SIG-M5 (cell line): ENCODE measurements at places on chromosomes 1 and 21.

- no peak for DNase-seq
These were observed 77.0 kb downstream of the ALPL start for GRCh38 chr1:21586222-21586621.

GRCh38 chr1:1196431-1197187 is 9.8 kb downstream of the TNFRSF18 start:
- DNase-seq: no peak

GRCh38 chr1:25031601-25031965 is 101.5 kb upstream of the RUNX3 start:
- DNase-seq: no peak

DNA sequence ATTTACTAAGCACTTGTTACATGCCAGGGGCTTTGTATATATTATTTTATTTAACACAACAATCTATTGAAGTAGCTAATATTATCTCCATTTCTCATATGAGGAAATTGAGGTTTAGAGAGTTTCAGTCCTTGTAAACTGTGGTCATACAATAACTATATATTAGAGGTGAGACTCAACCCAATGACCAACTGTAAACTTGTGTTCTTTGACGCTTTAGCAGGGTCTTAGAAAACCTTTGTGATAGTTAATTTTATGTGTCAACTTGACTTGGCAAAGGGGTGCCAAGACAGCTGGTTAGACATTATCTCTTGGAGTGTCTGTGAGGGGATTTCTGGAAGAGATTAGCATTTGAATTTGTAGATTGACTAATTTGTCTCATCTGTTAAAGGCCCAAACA is 252.4 kb upstream of the B3GALT2 start:
- no peak for DNase-seq

DNA sequence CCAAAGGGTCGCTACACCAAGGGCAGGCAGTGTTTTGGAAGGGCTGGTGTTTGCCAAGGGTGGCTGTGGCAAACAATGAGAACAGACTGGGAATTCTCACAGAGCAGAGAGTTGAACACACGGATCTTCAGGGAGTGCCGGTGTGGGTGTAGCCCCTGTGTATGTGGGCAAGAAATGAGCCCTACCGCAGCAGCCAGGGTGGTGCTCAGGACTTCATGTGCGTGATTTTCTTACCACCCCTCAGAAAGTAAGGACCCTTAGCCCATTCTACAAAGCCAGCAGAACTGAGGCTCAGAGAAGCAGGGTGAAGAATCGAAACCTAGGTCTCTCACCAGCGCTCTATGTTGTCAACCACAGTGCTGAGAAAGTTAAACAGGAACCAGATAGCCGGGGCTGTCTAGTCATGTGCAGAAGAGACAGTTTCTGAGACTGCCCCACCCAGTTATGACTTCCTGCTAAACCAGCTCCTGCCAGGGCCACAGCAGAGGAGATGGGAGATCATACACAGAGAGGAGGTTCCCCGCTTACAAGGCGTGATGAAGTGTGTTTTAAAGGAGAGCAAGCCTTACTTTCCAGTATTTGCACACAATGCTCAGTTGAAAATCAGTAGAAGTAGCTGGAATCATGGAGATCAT is 21.9 kb upstream of the MORC3 start:
- peak; percentile 75 for DNase-seq

DNA sequence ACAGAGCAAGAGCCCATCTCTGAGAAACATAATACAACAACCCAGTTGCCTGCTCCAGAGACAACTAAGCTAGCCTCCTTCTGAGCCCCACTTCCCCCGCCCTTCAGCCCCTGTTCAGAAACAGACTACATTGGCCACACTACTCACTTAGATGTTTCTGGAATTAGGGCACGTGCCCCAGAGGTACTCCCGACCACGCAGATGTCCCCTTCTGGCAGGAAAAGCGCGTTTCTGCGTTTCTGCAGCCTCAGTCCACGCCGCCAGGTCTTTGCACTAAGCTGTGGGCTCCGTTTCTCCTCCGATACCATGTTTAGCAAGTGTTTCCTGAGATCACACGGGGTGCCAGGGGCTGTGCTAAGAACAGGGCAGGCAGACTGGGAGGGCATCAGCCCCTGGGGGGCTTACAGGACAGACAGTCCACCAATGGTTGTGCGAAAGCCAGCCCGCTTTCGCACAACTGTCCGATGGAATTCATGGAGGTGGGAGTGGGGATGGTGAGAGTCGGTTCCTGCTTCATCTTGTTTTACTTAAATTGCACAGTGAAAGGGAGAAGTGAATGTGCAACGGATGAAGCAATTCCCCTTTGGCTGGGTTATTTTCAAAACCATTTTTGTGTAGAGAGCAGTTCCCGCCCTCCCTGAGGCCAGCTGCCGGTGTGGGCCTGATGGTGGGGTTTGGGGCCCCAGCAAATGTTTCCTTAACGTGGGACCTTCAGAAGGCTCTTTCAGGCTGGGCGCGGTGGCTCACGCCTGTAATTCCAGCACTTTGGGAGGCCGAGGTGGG is 2.7 kb downstream of the PIK3CD start:
- peak; percentile 67 for DNase-seq

- DNase-seq: no peak
These were observed 140.8 kb downstream of the PTGER3 start for GRCh38 chr1:70906800-70907199.

DNA sequence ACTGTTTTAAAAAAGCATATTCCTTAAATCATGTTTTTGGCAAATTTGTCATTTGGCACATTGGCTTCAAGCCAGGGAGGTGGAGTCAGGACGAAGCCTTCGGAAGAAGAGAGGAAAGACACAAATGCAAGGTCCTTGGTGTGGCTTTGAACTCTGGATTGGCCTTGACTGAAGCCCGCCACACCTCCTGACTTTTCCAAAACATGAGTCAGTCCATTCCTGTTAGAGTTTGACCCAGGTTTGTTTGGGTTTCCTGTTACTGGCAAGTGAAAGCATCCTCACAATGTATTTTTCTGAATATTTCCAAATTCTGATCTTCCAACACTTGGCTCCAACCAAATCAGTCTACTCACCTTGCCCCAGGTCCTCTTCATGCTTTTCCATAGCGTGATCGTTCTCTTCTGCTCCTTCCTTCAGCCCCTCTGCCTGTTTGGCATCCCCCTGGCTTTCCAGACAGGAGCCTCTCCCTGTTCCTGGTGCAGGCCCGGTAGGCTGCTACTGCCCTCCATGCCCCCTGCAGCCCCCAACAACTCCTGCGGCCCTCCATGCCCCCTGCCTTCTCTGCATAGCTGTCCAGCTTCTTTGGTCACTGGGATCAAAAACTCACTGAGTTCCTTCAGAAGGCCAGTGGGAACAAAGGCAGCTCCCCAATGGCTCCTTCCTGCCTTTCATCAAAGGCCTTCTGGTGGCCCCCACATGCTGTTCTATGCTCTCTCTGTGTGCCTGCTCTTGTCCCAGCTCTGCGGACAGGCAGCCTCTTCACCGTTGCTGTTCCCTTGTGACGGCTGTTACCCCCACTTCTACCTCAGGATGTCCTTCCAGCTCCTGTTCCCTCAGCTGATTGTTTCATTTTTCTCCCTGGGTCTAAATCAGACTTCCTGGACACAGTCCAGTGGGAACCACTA is 30.4 kb upstream of the SLC30A1 start:
- DNase-seq: no peak

DNA sequence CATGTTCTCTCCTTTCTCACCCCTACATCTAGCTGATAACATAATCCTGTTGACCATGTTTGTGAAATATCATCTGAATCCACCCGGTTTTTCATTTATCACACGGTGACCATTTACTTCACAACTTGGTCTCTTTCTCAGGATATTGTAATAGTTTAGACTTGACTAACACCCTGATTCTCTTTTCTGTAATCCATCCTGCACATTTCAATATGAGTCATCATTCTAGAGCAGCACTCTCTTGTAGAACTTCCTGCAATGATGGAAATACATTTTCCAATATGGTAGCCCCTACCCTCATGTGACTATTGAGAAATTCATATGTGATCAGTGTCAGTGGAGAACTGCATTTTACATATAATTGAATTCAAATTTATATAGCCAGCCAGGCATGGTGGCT is 2.3 kb upstream of the JAM2 start:
- no peak for DNase-seq

GRCh38 chr1:233440951-233441401 is 113.5 kb downstream of the MAP3K21 start:
- no peak for DNase-seq

DNA sequence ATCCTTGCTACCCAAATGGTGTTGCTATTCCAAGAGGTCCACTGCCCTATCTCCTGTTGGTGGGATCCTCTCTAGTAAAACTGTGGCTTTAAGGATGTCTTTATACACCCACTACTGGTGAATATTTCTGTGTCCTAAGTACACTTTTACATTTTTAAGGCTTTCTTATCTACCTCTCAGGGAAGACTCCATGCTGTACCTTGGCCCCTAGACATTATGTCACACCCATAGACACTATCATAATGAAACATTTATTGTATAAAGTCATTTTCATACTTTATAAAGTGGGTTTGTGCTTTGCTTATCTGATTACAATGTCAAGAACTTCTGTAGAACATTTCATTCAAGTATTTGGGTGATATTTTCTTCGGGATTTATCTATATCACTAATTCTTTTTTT is 270.3 kb upstream of the SNX7 start:
- DNase-seq: no peak

- DNase-seq: no peak
These were observed 119.2 kb downstream of the GALNT2 start for GRCh38 chr1:230186003-230186863.

DNA sequence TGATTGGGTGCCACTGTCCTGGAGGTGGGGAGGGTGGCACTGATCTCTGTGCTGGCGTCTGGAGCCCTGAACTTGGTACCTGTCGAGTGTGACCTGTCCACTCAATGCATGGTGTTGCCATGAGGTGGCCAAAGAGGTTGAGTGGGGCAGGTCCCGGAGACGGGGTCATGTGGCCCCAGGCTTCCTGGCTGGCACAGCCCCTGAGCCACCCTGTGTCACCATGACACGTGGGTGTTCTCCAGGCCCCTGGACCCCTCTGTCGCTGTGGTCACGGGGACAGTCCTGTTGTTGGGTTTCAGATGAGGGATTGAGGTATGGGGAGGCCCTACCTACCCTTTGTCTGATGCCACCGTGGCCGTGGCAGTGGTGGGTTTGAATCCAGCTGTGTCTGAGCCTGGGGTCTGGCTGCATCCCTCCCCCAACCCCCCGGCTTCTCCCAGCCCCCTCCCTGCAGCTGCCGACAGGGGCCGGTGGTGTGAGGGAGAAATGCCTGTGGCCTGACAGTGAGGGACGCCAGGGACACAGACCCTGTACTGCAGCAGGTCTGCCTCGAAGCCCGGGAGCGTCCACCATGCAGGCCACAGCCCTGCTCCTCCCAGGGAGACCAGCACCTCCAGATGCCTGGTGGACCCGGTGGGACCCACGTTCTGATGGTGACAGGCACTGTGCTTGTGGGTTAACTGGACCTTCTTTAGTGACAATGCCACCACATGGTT is 12.0 kb downstream of the TRPM2 start:
- DNase-seq: no peak

DNA sequence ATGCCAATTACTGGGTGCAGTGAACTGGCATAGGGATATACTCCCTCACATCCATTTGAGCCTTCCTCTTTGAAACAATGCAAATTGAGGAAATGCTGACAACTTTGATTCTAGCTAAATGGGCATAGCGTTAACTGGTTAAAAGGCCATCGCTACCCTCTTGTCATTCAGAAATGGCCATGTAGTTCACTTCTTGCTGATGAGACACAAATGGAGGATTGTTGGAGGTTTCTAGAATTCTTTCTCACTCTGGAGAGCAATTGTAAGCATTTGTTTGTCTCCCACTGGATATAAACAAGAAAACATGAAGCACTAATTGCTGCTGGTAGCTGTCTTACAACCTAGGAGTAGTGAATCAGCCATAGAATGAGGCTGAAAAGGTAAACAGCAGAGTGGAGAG is 14.4 kb downstream of the PRDX6 start:
- no peak for DNase-seq

DNA sequence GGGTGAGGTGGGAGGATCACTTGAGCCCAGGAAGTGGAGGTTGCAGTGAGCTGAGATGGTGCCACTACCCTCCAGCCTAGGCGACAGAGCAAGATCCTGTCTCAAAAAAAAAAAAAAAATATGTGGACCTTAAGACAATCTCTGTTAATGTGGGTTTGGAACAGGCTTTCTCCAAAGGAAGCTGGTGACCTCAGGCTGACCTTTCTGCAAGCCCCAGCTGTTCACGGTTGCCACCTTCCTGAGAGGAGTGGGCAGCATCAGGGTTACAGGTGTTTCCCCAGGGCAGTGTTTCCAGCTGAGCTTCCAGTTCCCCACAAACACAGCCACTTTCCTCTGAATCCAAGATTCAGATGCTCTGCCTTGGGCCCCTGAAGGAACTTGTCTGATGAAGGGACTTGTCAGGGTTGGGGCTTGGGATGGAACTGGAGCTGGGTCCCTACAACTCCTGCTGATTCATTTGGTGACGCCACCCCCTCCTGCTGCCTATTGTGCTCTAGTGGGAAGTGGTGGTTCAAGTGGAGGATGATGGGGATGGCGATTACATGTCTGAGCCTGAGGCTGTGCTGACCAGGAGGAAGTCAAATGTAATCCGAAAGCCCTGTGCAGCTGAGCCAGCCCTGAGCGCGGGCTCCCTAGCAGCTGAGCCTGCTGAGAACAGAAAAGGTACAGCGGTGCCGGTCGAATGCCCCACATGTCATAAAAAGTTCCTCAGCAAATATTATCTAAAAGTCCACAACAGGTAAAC is 1.9 kb downstream of the ZBTB48 start:
- no peak for DNase-seq

GRCh38 chr21:45291613-45292398 is 4.1 kb upstream of the POFUT2 start:
- no peak for DNase-seq
